Type B pancreatic cell (in vitro differentiated cells): ENCODE measurements at places on chromosomes 4 and X.

- no peak for DNase-seq
These were observed 51.2 kb downstream of the TBC1D14 start for GRCh38 chr4:6960628-6961412.

- DNase-seq: no peak
These were observed 6.2 kb upstream of the DCAF8L2 start for GRCh38 chrX:27583976-27584375.

- no peak for DNase-seq
These were observed 49.3 kb upstream of the MAGED4B start for GRCh38 chrX:52118262-52118661.

DNA sequence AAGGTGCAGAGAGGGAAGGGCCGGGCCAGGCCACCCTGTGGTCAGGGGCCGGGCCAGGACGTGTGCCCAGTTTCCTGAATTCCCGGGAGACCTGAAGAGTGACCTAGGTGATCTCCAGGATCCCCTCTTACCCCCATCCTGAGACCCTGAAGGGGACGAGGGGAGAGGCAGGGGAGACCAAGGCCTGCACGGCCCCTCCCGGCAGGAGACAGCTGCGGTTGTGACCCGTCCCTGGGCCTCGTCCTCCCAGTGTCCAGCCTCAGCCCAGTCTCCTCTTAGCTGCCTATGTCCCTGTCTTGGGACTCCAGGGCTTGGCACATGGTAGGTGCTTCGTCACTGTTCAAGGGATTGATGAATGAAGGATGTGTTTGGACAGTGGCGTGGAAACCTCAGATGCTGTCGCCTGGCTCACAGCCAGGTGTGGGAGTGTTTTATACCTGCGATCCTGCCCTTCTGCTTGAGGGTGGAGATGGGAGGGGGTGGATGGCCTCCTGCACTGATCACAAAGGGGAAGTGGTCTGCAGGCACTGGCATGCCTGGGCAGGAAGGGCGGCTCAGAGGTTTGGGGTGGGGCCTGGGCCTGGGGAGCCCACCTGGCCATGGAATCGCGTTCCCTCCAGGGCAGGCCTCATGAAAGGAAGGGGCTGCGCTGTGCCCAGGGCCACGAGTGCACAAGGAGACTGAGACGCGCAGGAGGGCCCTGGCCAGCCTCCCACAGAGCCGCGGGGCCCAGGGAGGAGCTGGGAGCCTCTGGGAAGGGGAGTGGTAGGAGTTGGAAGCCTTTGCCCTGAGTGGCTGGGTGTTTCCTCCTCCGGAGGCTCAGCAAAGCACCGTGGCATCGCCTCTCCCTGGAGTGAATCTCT lies 6.9 kb downstream of the SH3TC1 start:
- no peak for DNase-seq

DNA sequence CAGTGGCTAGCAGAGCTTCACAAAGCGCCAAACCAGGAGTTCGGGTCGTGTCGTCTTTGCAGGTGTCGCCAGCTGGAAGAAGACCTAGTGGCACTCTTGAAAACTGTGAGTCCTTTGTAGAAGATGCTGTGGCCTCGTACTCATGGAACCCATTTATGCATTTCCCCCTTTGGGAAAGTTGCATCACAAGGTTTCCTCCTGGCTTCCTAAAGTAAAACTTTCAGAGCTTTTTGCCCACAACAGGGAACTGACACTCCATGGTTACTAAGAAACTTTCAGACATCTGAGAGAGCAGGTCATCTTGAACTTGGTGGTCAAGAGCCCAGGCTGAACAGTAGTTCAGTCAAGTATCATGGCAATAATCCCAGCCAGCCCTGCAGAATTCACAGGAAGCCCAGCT lies 15.9 kb upstream of the NOCT start:
- DNase-seq: no peak

- no peak for DNase-seq
These were observed 12.1 kb upstream of the CC2D2A start for GRCh38 chr4:15457406-15458201.

DNA sequence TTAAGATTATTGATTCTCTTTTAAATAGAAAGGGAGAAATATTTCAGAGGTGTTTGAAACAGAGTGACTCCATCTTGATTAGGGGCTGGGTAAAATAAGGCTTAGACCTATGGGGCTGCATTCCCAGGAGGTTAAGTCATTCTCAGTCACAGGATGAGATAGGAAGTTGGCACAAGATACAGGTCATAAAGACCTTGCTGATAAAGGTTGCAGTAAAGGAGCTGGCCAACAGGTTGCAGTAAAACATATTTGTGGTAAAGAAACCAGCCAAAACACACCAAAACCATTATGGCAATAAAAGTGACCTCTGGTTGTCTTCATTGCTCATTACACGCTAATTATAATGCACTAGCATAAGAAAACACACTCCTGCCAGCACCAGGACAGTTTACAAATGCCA lies 165.0 kb downstream of the SPIN4 start:
- DNase-seq: no peak

- DNase-seq: no peak
These were observed 41.0 kb upstream of the MAB21L2 start for GRCh38 chr4:150540959-150541360.

- DNase-seq: no peak
These were observed 159.1 kb upstream of the WDR1 start for GRCh38 chr4:10275696-10276095.

DNA sequence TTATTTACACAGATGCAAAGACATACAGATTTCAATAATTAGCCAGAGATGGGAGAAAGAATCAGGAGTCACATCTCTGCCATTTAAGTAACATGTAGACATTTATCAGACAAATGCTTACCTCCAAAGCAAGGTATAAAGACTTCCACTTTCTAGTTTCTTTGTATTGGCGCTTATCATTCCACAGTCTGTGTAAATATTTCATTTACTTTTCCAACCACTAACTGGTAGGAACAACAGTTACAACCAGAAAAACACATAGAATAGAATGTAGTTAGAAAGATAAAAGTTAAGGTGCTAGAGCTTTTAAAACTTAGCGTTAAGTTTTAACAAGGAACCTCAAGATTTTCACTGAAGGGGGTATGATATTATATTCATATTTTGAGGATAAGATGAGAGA lies 40.9 kb upstream of the UGT2B4 start:
- no peak for DNase-seq

- DNase-seq: no peak
These were observed 149.4 kb downstream of the FAT4 start for GRCh38 chr4:125464146-125464545.

GRCh38 chrX:68719904-68720614 lies 72.6 kb downstream of the STARD8 start:
- no peak for DNase-seq

- DNase-seq: no peak
These were observed 192.3 kb upstream of the NR3C2 start for GRCh38 chr4:148634476-148634875.

GRCh38 chrX:6465756-6466155 lies 69.2 kb downstream of the VCX3A start:
- DNase-seq: no peak

GRCh38 chr4:111323916-111324315 lies 701.0 kb upstream of the PITX2 start:
- DNase-seq: no peak

DNA sequence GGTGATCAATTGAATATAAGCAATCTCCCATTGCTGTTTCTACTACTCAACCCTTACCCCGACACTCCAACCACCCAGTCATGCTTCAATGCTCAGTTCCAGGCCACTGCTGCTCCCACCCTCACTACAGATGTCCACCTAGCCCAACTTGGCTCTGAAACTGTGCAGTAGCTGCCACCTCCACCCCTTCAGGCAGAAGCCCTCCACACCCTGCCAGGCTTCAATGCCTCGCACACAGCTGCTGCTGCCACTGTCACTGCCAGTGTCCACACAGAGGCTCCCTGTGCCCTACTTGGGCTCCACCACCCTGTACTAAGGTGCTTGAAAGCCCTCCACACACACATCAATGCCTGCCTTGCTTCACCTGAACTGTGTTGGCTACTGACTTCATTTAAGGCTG lies 34.6 kb downstream of the LAMTOR3 start:
- DNase-seq: no peak

DNA sequence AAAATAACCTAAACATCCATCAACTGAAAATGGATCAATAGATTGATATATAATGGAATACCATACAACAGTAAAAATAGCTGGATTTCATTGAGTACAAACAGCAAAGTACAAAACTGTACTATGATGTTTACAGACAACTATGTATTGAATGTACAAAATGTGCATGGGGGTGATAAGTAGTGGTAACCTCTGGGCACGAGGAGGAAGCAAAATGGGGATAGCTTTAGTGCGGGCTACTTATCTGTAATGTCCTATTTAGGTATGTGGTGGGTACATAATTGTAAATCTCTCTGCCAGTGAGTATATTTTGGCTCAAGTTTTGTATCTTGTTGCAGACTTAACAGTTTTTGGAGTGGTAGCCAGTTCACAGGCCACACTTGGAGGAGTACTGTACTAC lies 123.6 kb downstream of the STAG2 start:
- DNase-seq: no peak

DNA sequence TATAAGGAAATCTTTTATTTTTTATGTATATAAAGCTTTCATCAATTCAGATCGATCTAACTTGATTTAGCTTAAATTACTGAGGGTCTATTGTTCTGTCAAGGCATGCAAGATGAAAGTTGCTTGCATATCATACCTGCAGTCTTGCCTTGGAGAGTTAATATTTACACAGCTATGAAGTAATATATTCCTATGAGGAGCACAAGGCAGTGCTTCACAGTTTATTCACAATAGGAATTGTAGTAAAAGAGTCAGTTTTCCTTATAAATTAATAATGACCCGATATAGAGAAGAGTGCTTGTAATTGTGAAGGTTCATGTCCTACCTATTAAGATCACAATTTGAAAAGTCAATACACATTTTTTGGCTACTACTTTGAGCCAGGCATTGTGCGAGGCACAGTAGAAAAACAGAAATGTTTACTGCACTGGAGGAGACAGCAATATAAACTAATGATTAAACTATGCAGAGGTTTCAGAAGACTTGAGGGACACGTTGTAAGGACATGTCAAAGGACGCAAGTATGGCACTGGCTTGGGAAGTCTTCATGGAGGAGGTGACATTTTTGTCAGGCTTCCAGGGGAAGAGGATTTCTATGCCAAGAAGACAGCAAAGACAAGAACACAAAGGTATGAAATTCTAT lies 38.8 kb downstream of the REELD1 start:
- DNase-seq: no peak

- no peak for DNase-seq
These were observed 200.4 kb downstream of the CAMK2D start for GRCh38 chr4:113561092-113561491.
